GM23248 (cell line): ENCODE measurements at places on chromosomes 13 and 19.

DNA sequence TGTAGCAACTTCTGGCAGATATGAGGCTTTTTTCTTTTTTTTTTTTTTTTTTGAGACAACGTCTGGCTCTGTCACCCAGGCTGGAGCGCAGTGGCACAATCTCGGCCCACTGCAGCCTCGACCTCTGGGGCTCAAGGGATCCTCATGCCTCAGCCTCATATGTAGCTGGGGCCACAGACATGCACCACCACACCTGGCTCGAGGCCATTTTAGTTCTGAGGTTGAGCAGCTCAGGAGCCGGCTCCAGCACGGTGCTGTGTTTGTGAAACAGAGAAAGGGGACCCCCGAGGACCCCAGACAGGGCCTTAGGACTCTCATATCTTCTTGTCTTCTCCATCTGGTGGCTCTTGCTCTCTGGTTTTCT is 3.4 kb upstream of the FLT3LG start:
- DNase-seq = no peak

- no peak for DNase-seq
Observed at GRCh38 chr19:9909251-9909650, 27.1 kb downstream of the OLFM2 start.

GRCh38 chr13:100230769-100231149 is 141.9 kb downstream of the PCCA start:
- no peak for DNase-seq

- DNase-seq = peak; percentile 50
Observed at GRCh38 chr19:54459282-54460229, 4.0 kb downstream of the LENG9 start.

DNA sequence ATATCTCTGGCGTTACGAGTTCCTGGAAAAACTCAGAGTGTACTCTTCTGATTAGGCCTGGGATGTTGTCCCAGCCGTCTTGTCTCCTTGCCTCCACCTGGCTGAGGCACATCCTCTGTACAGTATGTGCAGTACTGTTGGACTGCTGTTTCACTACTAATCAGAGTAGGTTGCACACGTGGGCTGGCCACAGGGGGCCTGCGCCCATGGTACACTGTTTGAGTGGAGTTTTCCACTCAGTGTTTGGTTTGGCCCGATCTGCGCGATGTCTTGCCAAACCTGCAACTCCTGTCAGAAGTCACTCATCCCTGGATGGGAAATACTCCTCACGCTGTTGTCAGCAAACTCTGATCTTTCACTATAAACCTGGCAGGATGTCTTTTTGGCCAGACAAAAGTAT is 189.6 kb upstream of the CSNK1A1L start:
- no peak for DNase-seq
